ENCODE measurements at places on chromosomes 16 and 17.

- DNase-seq, result no peak
Observed at GRCh38 chr16:65815707-65816106, 550.8 kb upstream of the CDH5 start.

- DNase-seq, result no peak
Observed at GRCh38 chr17:14582996-14583395, 282.1 kb downstream of the HS3ST3B1 start.

GRCh38 chr17:50117202-50118051 is 12.5 kb downstream of the SAMD14 start:
- DNase-seq, result no peak

GRCh38 chr16:10391339-10391738 is 5.5 kb downstream of the ATF7IP2 start:
- no peak for DNase-seq

GRCh38 chr16:72066747-72067146 is 3.7 kb downstream of the HPR start:
- peak; percentile 58 for DNase-seq

- DNase-seq, result no peak
Observed at GRCh38 chr16:10121897-10122425, 60.3 kb downstream of the GRIN2A start.

DNA sequence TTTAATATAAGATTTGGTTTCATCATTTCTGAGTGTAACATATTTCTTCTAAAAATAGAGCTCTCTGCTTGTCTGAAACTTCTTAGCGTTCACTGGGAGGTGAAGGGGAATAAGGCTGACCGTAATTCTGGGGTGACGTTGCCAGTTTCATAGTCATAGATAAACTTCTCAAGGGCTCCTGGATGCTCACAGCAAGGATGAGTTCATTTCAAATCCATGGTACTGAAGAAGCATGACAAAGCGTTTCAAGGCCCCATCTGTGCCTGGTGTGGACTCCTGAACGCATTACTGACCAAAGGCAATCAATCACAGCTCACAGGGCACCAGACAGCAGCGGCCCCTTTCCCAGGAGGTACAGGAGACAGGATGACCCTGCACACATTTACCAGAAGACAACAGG is 12.0 kb upstream of the EVPL start:
- DNase-seq, result no peak

DNA sequence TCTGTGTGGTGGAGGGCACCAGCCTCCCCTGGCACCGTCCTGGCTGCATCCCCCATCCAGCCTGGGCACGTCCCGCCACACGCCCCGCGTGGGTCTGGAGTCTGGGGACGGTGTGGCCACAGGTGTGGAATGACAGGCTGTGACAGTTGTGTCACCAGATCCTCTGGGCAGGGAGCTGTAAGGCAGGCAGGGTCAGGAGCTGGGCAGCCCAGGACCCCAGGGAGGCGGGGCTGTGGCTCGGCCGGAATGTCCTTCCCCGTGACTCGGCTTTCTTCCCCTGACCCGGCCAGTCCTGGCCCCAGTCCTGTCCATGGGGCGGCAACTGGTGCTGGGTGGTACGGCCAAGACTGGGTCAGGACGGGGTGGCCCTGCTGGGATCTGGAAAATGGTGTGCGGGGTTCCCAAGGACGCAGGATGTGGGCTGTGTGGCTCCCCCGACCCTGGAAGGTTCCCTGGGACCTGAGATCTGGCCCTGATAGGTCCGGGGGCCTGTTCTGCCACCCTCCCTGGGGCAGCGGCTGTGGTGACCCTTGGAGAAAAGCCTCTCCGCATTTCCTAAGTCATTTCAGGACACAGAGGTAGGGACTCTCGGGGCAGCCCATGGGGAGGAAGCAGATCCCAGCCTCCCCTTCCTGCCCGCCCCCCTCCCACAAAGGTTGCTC is 3.3 kb upstream of the SLC16A3 start:
- DNase-seq, result no peak

DNA sequence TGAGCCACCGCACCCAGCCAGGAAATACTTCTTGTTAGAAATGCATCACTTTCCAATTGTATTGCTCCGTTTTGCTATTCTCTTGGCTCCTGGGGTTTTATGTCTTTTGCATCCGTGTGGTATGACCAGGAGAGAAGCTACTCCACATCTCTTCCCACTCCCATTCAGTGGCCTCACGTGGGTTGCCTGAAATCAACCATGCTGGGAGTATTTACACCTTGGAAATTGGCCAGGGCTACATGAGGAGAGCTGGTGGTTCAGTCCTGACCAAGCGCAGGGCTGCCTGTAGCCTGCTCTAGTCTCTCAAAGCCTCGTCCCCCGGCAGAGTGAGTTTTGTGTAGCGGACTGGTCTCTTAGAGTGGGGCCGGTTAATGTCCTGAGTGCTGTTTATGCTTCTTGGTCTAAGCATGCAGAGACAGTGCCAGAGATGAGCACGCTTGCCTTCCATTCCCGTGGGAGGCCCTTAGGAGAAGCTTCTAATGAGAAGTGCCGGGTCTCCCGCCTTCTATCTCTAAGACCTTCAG is 3.8 kb downstream of the WFDC1 start:
- no peak for DNase-seq

DNA sequence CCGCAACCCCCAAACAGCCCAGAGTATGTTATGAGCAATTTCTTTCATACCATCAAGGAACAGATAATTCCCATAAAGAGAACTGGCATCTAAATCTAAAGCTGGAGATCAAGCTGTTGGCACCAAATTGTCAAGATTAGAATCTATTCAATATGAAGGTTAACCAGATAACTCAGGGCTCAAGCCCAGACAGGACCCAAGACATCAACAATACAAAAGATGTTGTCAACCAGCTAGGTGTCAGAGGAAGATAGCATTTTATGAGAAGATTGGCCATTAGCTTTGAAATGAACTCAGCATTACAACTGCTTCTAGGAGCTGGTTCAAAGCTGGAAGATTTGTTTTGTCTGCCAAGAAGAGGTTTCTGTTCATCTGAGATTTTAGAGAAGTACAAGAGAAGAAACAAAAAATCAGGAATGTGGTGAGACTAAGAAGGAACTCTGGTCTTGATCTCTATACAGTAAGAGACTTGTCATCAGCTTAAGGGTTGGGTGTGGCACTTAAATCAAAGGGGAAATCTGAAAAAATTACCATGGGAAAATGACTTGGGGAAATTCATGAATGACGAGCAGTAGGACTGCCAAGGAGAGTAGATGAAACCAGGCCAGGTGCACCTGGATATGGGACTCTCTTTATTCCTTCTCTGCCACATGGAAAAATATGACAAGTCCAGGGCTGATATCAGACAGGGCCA is 64.2 kb upstream of the COX10 start:
- no peak for DNase-seq

DNA sequence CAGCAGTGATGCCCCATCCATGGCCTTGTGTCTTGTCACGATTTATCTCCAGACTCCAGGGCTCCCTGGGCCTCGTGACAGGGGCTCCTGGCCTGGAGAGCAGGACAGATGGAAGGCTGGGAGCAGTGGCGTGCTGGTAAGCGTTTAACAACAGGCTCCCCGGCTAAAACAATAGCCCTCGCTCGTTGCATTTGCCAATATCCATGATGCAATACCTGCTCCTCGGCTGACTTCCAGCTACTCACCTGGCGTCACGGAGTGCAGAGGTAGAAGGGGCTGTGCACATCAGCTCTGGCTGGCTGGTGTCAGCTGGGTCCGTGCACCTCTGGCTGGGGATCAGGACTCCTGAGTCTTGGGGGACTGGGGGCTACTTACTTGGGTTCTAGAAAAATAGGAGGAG is 1.5 kb upstream of the BICDL2 start:
- no peak for DNase-seq

- no peak for DNase-seq
Observed at GRCh38 chr16:49127103-49127502, 154.5 kb downstream of the CBLN1 start.

- DNase-seq, result no peak
Observed at GRCh38 chr16:12805066-12805465, 1.4 kb upstream of the CPPED1 start.

- DNase-seq, result no peak
Observed at GRCh38 chr17:10217916-10218315, 19.5 kb upstream of the GAS7 start.

DNA sequence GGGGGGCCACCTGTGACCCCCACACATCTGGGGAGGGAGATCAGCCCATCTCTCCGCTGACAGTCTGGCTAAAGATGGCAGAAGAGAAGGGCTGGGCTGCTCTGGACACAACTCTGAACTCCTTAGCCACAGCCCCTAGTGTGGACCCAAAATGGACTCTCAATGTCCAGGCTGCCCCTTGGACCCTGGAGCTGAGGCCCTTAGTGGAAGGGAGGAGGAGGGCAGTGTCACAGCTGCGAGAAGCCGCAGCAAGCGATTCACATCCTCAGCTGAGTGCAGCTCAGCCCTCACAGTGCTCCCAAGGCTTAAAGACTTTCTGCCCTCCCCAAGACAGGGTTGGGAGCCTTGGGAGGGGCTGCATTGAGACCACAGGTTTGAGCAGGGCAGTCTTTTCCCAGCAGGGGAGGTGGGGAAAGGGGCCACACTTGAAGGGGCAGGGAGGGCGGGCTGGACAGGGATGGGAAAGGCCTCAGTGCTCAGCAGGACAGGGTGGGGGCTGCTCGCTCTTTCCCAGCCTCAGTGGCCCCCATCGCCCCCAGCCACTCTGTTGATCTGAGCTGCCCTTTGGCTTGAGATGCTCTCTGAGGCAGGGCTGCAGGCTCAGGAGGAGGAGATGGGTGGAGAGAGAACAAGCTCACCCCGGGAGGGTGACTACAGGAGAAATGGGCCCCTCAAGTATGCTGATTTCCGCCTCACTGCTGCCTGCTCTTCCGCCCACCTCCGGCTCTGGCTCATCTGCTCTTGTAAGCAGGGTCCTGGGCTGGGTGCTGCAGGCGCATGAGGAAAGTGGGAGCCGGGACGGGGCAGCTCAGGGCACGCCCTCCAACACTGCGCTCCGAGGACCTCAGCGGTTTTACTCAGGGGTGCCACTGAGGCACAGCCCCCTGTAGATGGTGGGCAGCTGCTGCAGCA is 50.9 kb upstream of the MTSS2 start:
- DNase-seq, result no peak

- no peak for DNase-seq
Observed at GRCh38 chr17:49120166-49120565, 12.4 kb upstream of the B4GALNT2 start.

- DNase-seq, result no peak
Observed at GRCh38 chr17:63766754-63767153, 6.6 kb downstream of the CCDC47 start.

GRCh38 chr16:75433732-75434413 is 570 bp upstream of the CFDP1 start:
- DNase-seq, result peak; percentile 87

- DNase-seq, result no peak
Observed at GRCh38 chr17:8109661-8110455, 8.5 kb downstream of the ALOXE3 start.

DNA sequence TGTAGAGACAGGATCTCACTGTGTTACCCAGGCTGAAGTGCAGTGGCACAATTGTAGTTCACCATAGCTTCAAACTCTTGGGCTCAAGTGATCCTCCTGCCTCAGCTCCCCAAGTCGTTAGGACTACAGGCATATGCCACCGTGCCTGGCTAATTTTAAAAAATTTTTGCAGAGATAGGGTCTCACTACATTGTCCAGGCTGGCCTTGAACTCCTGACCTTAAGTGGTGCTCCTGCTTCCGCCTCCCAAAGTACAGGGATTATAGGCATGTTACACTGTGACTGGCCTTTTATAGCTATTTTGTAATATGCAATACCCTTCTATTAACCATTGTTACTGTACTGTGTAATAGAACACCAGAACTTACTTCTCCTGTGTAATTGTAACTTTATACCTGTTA is 139.3 kb upstream of the ZNF267 start:
- DNase-seq, result no peak

GRCh38 chr16:88048985-88049384 is 97.8 kb downstream of the BANP start:
- DNase-seq, result no peak

DNA sequence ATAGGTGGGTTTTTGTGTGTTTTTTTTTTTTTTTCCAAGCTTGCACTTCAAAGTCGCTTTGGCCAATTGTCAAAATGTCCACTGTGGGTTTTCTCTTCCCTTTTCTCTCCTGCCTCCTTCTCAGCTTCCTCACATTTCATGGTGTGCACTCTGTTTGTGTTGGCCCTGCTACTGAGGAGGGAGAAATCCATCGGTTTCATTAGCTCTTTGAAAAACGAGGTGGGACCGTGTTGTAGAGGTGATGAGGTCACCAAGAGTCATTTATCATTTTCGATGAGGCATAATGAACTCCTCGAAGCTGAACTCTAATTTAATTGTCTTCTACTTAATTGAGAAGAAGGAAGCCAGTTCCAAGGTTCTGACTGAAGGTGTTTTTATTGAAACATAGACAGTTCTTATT is 174.4 kb upstream of the TOX3 start:
- DNase-seq, result no peak

DNA sequence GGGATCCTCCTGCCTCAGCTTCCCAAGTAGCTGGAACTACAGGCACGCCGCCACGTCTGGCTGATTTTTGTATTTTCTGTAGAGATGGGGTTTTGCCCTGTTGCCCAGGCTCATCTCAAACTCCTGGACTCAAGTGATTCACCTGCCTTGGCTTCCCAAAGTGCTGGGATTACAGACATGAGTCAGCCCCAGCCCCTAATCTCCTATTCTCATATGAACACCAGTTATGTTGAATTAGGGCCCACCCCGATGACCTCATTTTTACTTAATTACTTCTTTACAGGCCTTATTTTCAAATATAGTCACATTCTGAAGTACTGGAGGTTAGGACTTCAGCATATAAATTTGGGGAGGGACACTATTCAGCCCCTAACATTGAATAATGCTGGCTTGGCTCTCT is 49.2 kb downstream of the ZNRF1 start:
- DNase-seq, result no peak

DNA sequence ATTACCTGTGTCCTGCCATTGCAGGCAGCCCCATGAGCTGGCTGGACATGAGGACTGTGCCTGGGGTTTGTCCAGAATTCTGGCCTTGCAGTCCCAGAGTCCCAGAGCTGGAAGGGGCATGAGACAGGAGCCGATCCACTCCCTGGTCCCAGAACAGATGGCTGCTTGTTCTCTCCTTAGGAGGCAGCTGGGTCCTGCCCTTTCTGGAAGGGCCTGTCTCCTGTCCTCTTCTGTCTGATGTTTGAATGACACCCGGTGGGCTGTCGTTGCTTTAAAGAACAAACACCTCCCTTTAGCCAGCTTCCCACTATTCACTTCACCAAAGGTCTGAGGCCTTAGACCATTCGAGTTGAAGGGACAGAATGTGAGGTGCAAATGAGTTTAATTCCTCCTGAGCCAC is 63.8 kb downstream of the RAP1GAP2 start:
- no peak for DNase-seq

DNA sequence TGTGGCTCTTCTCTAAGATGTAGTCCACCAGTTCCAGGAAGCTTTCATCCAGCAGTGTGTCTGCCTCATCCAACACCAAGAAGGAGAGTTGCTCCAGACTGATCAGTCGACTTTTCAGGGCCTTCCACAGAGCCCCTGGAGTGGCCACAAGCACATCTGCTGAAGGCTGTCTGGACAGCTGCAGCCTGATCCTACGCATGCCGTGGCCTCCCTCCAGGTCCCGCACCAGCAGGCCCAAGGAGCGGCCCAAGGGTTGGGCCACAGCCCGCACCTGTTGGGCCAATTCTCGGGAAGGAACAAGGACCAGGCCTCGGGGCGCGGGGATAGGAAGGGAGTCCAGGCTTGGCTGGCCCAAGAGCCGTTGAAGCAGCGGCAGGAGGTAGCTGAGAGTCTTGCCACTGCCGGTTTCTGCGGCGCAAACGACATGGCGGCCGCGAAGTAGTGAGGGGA is 729 bp downstream of the DDX28 start:
- DNase-seq, result no peak

GRCh38 chr17:75031972-75032719 is 14.6 kb downstream of the ATP5PD start:
- DNase-seq, result peak; percentile 82

GRCh38 chr17:78361225-78361701 is 1.4 kb upstream of the SOCS3 start:
- no peak for DNase-seq
